Kidney epithelial cell (primary cell): ENCODE measurements at places on chromosomes 5 and 9. TPM values are rescaled to one million over a fixed set of nuclear protein-coding genes. Genes with fewer than 3 reads are reported as not detected.

DNA sequence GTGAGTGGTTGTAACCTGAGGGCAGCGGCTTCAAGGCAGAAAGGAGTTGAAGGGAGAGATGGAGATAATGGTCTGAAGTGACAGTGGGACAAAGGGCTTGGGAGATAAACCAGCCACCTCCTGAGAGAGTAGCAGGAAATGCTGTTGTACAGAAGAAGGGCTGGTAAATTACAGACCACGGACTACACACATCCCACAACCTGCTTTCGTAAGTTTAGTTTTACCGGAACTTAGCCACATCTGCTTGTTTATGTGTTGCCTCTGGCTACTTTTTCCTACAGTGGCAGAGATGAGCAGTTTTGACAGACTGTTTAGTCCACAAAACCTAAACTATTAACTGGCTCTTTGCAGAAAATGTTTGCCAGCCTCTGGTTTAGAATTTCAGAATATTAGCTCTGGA lies 269.5 kb downstream of the ARHGEF28 start:
- DNase-seq: no peak

DNA sequence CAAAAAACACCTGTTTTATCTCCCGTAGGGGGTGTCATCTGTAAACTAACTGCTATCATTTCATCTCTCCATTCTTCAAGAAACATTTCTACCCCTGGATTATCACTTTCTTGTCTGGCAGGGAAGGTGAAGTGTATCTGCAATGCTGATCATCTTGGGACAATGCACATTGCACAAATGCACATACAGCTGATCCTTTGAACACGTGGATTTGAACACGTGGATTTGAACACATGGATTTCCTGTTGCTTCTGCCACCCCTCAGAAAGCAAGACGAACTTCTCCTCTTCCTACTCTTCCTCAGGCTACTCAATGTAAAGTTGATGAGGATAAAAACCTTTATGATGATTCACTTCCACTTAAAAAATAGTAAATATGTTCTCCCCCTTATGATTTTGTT lies 147.4 kb upstream of the PRLR start:
- no peak for DNase-seq

- DNase-seq: no peak
These were observed 22.4 kb downstream of the NMRK1 start for GRCh38 chr9:75065510-75065909.

- no peak for DNase-seq
These were observed 39.1 kb upstream of the KCNV2 start for GRCh38 chr9:2677915-2678889.

CNTLN gene
- total RNA-seq: 3.8 and 4.1 TPM in 2 replicates

- DNase-seq: no peak
These were observed 317.9 kb upstream of the FTMT start for GRCh38 chr5:121533814-121534213.

- no peak for DNase-seq
These were observed 219.9 kb downstream of the MLLT3 start for GRCh38 chr9:20402273-20402875.

GRCh38 chr5:92424785-92425426 lies 1041.8 kb upstream of the ARRDC3 start:
- no peak for DNase-seq

GRCh38 chr5:74567411-74567995 lies 73.0 kb downstream of the ENC1 start:
- DNase-seq: no peak

DNA sequence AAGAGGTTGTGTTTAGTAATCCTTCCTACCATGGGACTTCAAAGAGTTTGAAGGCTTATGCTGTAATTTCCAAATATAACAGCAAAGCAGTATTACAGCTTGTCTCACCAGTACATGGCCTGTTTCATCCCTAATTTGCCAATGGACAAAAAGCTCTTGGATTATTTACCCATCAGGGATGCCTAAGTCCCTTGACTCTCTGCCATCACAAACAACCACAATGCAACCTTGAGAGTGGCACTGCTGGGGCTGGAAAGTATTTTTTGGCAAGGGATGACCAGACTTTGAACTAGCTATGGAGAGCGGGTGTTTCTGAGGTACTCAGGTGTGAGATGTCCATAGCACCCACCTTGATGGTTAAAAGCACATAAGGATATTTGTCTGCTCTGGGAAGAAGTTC lies 9.1 kb downstream of the MAMDC2 start:
- DNase-seq: no peak

ANKRD18A gene
- total RNA-seq: 2.4 TPM in 2 replicates

GRCh38 chr9:89107406-89107805 lies 71.2 kb downstream of the SHC3 start:
- DNase-seq: no peak

SPATA31E1 gene
- total RNA-seq: not detected in 2 replicates

- no peak for DNase-seq
These were observed 183.3 kb upstream of the PCSK5 start for GRCh38 chr9:75707191-75707590.

- no peak for DNase-seq
These were observed 19.0 kb downstream of the PTCH1 start for GRCh38 chr9:95497772-95498171.

HTR4 gene
- not detected in 2 replicates for total RNA-seq

GRCh38 chr9:135905380-135906258 lies 1.7 kb downstream of the CAMSAP1 start:
- no peak for DNase-seq

GRCh38 chr9:109894473-109894872 lies 114.5 kb downstream of the PALM2AKAP2 start:
- no peak for DNase-seq

DNA sequence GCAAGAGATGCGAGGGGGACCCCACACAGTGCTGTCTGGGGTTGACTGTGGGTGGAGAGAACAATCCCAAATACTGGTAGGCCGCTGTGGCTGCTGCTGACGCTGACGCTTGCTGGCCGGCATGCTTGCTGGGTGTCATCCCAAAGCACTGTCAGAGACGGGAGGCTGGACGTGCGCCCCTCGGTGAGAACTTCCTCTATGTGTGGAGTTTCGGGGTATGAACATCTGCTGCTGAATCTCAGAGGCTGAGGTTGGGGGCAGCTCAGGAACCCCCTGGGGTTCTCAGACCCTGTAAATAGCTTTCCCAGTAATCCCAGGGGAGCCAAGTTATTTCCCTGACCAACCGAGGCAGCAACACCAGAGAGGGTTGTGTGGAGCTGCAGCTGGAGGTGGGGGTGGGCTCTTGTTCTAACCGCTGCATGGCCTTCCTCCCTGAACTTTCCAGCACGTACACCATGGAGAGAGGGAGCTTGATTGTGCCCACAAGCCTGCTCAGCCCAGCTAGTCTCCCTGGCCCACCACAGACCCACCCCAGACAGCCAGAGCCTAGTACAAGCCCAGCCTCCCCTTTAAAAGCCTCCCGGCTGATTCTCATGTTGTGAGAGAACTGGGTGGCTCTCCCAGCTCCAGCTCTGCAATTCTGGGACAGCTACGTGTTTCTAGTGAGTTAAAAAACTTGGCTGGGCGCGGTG lies 21.8 kb upstream of the SLC12A7 start:
- no peak for DNase-seq

- DNase-seq: no peak
These were observed 25.4 kb downstream of the CTNND2 start for GRCh38 chr5:11878814-11879213.

GRCh38 chr5:1413611-1414241 lies 31.5 kb downstream of the SLC6A3 start:
- no peak for DNase-seq

PRDM9 gene
- 0.07 TPM in 1 of 2 replicates, not detected in the other for total RNA-seq

- no peak for DNase-seq
These were observed 369.8 kb upstream of the PDE4D start for GRCh38 chr5:60263346-60263745.

PPIC gene
- total RNA-seq: 26.8 and 37.4 TPM in 2 replicates

NOXA1 gene
- total RNA-seq: 0.84 and 1.8 TPM in 2 replicates

GRCh38 chr9:10697044-10697443 lies 84.2 kb upstream of the PTPRD start:
- no peak for DNase-seq

IL5 gene
- total RNA-seq: not detected in 2 replicates

- peak; percentile 80 for DNase-seq
These were observed 31.2 kb downstream of the SEMA4D start for GRCh38 chr9:89466451-89467277.

TPM2 gene
- 68.9 and 77.1 TPM in 2 replicates for total RNA-seq

GRCh38 chr9:69213647-69214046 lies 39.6 kb downstream of the TJP2 start:
- DNase-seq: no peak

ESM1 gene
- total RNA-seq: 3.8 and 7.2 TPM in 2 replicates

DNA sequence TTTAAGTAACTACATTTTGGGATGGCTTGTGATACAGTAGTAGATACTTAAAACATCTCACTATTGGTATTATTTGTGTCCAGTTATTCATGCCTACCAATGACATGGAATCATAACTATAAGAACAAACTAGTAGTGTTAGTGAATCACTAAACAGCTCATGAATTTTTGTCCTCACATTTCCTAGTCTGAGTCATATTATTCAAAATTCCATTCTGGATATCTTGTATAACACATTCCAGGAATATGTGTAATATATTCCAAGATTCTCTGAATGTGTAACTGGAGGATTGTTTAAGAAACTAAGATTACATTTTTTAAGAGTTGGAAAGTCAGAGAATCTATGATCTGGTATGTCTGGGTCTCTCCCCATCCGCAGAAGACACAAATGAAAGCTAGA lies 565.3 kb upstream of the ZNF608 start:
- DNase-seq: peak; percentile 29

GPX8 gene
- 42.5 and 59.0 TPM in 2 replicates for total RNA-seq

GRCh38 chr5:164119806-164120447 lies 614.5 kb downstream of the MAT2B start:
- peak; percentile 18 for DNase-seq

LRRTM2 gene
- total RNA-seq: 0.25 TPM in 1 of 2 replicates, not detected in the other

SLC36A3 gene
- not detected in 2 replicates for total RNA-seq

- DNase-seq: no peak
These were observed 702 bp upstream of the PRELID2 start for GRCh38 chr5:145835848-145836239.

KIF4B gene
- not detected in 2 replicates for total RNA-seq

DNA sequence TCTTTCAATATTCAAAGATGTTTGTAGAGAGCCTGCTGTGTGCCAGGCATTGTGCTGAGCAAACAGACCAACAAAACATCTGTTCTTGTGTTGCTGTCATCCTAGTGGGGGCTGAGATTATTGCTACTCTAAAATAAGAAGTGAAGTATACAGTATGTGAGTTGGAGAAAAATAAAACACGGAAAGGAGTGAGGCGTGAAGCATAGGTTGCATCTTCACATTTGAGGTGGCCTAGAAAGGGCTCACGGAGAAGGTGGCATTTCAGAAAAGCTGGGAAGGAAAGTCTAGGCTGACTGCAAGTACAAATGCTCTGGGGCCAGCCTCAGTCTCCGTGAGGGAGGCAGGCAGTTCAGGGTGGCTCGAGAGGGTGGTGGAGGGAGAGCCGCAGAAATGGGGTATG lies 80.3 kb downstream of the CSNK1A1 start:
- no peak for DNase-seq

- no peak for DNase-seq
These were observed 14.7 kb upstream of the TMEM250 start for GRCh38 chr9:136133191-136133958.

- DNase-seq: no peak
These were observed 13.9 kb upstream of the FNIP1 start for GRCh38 chr5:131810510-131811249.

GRCh38 chr5:122985954-122986721 lies 50.4 kb downstream of the PPIC start:
- no peak for DNase-seq

SLC22A4 gene
- 1.8 and 2.3 TPM in 2 replicates for total RNA-seq

DNA sequence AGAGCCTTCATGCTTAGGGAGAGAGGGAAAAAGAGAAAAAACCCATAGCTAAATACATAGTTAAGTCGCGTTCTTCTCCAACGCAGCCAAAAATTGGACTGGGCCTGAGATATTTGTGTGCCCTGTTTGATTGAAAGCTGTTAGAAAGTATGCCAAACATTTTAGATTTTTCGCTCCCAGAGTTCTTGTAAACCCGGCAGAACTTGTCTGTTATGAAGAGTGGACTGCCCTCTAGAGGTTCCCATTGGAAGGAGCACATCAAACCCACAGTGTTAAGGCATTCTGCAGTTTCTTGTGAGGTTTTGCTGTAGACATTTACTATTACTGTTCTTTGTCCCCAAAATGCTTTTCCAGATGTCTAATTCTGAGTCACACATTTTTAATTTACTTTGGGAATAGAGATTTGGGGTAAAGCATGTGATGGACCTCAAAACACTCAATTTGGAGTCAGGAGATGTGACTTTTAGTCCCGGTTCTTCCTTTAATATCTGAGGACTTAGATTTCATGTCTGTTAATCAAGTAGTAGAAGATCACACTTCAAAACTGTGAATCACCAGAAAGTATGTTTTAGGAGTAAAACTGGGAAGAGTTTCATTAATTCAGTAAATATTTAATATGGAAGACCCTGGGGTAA lies 96.6 kb downstream of the PCSK1 start:
- peak; percentile 60 for DNase-seq

ARHGEF37 gene
- 4.1 and 5.5 TPM in 2 replicates for total RNA-seq

GRCh38 chr9:91833878-91834255 lies 116.2 kb downstream of the ROR2 start:
- no peak for DNase-seq

GARIN3 gene
- total RNA-seq: not detected in 2 replicates

SLC27A6 gene
- total RNA-seq: 1.2 and 1.6 TPM in 2 replicates

GRM6 gene
- not detected in 2 replicates for total RNA-seq

CXXC5 gene
- total RNA-seq: 167 and 183 TPM in 2 replicates

DBN1 gene
- 429 and 434 TPM in 2 replicates for total RNA-seq

CCDC69 gene
- 3.1 and 4.4 TPM in 2 replicates for total RNA-seq

HAPLN1 gene
- not detected in 2 replicates for total RNA-seq

- no peak for DNase-seq
These were observed 2.2 kb downstream of the INPP5E start for GRCh38 chr9:136437430-136437829.

RAD50 gene
- 27.8 and 35.1 TPM in 2 replicates for total RNA-seq

DNA sequence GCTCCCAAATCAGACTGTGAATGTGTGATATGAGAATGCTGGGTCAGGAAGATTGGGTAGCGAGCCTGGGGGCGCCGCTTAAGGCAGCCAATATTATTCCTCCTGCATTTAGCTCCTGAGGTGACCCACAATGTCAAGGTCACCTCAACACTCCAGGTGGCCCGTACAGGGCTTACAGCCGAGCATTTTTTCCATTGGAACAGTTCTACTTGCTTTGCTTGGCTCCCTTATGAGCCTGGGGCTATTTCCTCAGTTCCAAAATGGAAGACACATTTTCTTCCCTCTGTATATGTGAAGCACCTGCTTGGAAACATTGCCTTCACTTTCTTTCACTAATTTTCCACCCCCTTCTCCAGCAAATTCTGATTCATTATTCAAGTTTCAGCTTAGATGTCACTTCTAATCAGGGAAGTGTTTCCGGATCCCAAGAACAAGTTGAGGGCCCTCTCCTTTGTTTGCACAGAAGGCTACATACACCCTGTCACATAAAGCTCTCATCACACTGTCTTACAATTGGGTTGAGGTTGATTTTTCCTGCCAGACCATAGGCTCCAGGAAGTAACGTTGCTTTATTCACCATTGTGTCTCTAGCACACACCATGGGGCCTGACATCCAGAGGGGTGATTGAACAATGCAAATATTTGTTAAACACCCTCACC lies 330.2 kb downstream of the PIK3R1 start:
- no peak for DNase-seq
